ENCODE measurements at places on chromosomes 2 and 18.

DNA sequence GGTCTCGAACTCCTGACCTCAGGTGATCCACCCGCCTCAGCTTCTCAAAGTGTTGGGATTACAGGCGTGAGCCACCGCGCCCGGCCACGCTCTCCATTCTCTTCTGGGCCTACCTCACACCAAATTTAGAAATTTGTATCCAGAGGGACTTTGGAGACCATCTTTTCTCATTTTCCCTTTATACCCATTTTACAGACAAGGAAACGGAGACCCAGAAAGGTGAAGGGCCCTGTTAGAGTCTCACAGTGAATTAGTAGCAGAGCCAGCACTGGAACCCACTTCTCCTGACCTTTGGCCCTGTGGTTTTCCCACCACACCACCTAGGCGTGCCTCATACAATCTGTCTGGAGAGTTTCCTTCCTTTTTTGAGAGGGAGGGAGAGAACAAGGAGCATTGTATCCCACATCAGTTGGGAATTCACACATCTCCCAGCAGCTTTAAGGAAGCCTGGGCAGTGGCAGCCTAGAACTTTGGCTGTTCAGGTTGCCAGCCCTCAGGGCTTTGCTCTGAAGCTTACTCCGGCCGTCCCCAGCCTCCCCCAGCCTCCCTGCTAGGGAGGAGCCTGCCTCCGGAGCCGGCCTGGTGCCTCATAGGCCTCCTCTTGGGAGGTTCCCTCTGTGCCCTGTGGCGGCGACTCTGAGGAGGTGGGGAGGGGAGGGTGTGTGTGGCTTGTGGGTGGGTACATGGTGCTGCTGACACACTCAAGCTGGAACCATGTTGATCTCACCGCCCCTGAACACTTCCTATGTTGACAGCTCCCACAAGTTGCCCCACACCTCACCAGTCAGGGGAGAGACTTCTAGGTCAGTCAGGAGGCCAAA lies 13.8 kb downstream of the FOSL2 start:
- no peak for DNase-seq

- peak; percentile 38 for DNase-seq
Observed at GRCh38 chr2:234290671-234291070, 206.2 kb downstream of the ARL4C start.

DNA sequence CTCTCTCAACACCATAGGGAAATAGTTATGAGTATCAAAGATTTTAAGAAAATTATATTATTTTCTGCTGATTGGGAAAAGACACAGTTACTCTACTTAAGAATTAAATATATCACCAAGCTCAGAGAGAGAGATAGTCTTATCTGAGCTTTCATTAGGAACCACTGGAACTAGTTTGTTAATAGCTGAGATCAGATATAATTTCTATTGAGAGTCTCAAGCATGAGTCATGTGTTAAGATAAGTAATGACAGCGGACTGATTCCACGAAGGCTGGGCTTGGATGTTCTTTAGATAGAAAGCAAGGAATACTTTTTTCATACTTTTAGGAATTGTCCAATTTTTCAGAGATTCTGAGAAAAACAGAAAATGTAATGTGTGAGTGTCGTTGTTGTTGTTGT lies 44.4 kb upstream of the RBM44 start:
- DNase-seq, result no peak

DNA sequence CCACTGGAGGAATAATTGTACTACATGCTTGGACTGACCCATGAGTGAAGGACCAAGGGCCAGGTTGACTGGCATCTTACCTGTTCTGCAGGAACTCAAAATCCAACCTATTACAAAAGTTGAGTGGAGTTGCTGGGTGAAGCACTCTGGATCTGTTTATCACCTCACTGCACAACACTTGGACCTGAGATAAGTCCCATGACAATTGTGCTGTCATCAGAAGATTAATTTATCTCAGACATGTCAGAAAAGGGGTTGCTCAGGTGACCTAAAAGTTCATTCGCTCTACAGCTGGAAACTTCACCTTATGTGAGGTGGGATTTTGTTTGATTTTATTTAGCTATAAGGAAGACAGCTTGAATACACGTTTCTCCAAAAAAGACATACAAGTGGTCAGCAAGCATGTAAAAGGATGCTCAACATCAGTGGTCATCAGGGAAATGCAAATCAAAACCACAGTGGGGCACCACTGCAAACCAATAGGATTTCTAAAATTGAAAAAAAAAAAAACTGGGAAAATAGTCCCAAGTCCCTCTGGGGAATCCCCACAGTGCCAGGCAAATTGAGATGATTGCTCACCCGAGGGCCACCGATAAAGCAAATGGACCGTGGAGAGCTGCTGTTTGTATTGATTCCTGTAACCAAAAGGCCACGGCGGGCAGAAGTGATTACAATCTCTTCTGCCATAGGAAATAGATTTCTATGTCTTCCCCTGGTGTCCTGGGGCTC lies 65.8 kb upstream of the SLC35F5 start:
- DNase-seq, result no peak

- DNase-seq, result no peak
Observed at GRCh38 chr18:52341103-52341432, 1.1 kb downstream of the DCC start.

- no peak for DNase-seq
Observed at GRCh38 chr2:61465045-61465444, 5.8 kb downstream of the USP34 start.

DNA sequence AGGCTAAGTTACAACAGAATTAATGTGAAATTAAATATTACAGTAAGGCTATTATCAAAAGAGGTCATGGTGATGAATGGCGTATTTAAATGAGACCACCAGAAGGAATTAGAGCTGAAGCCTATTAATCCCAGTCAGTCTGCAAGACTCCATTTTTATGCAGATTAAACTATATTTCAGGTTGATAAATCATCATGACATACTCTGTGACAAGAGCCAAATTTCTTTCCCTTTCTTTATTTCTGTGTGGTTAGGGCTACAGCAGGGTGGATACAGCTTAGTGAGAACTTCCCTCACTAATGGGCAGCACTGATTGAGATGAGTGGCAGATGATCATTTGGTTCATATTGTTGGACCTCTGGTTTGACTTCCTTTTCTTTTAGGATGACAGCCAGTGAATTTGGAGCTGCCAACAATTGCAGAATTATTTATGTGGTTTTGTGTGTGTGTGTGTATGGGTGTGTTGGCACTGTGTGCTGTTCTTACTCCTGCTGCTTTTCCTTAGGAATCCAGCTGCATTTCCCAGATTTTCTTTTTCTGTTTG lies 481.3 kb downstream of the PIK3C3 start:
- DNase-seq, result no peak

GRCh38 chr2:222598611-222599010 lies 57.3 kb downstream of the FARSB start:
- no peak for DNase-seq

DNA sequence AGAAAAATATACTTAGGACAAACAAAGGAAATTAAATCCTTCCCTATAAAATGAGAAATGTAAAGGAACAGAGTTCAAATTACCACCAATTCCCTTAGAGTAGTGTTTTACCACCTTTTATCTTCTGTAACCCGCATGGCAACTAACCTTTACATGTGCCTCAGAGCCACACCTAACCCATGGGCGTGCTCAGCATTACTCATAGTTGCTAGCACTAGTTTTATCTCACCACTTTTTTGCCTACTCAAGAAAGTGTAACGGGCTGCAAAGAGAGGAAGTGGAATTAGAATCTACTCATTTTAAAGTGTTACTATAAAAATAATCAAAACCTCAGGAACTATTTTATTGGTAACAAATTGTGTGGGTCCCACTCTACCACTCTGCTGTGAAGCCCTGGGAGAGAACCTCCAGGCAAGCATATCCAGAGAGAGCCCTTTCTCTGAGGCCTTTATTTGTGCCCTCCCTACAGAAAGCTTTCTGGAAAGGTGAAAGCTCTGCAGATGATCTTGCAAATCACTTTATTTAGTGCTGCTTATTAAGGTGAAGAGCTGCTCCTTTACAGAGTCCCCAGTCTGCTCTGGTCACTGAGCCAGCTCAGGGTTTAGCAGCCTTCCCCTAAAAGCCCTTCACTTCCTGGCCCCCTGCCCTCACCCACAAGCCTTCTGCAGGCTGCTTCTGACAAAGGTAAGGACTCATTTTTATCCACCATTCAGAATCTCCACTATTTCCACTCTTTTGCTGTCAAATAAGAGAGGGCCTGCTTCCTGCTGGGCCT lies 98.8 kb downstream of the TRABD2A start:
- DNase-seq, result peak; percentile 48

GRCh38 chr2:42048299-42049220 lies 739 bp downstream of the PKDCC start:
- no peak for DNase-seq

DNA sequence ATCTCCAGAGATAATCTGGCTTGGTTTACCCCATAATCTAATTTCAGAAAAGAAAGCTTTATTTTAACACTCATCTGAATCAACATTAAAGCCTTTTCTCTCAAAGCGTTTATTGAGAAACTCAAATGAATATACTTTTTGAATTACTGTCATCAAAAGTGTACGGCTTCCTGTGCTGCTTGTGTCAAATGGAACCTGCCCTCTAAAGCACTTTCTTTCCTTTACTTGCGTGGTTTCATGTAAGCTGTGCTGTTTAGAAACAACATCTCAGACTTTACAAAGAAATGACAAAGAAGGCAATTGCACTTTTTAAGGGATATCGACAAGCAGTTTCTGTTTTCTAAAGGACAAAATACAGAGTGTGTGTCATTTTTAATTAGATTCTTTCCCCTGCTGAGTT lies 35.1 kb downstream of the CYBRD1 start:
- no peak for DNase-seq

GRCh38 chr18:5466256-5466655 lies 77.5 kb downstream of the EPB41L3 start:
- DNase-seq, result no peak

GRCh38 chr2:229050133-229050532 lies 221.0 kb downstream of the PID1 start:
- DNase-seq, result no peak

DNA sequence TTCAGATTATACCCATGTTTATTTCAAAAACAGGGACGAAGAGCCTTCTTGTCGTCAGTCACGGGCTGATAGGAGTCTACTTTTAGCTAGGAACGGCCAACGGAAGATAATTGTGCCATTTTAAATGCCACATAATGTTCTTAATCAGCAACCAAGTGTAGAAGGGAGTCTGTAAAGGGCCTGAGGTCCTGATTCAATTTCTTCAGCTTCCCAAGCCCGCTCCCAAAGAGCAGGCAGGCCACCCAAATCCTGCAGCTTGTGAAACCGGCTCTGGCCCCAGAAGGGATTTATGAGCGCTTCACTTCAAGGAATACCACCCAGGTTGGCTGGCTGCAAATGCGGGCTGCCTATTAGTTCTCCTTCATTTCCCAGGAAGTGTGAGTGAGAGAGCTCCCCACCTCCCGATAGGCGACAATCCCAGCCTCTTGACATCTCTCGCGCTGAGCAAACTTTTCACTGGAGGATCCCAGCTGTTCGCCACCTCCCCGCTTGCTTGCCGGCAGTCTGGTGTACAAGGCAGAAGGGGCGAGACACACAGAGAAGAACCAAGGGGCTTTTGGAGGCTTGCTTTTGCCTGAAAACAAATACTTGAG lies 272.9 kb downstream of the CDH20 start:
- DNase-seq, result no peak

DNA sequence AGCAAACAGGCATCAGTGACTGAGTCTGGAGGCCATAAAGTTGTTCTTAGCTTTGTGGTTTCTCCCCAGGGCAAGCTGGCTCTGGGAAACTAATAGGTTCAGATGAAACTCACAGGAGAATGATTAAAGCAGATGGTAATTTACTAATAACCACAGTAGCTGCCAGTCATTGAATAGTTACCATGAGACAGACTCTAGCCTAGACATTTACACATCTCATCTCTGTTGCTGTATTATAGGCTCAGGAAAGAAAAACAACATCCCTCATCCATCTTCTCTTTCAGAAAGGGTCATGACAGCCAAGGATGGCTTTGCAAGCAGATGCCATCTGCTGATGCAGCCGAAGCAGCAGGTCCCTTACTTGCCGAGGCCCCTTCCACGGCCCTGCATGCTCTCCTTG lies 314.0 kb upstream of the ID2 start:
- no peak for DNase-seq

DNA sequence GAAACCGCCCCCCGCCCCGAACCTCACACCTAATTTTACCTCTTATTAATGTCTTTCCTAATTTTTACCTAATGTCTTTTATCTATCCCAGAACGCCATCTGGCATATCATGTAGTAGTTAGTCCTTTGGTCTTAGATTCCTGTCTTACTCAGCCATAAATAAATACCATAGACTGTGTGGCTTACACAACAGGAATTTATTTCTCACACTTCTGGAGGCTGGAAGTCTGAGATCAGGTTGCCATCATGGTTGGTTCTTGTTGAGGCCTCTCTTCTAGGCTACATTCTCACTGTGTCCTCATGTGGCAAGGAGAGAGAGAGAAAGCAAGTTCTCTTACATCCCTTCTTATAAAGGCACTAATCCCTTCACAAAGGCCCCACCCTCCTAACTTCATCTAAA lies 46.8 kb downstream of the RHBDD1 start:
- no peak for DNase-seq

DNA sequence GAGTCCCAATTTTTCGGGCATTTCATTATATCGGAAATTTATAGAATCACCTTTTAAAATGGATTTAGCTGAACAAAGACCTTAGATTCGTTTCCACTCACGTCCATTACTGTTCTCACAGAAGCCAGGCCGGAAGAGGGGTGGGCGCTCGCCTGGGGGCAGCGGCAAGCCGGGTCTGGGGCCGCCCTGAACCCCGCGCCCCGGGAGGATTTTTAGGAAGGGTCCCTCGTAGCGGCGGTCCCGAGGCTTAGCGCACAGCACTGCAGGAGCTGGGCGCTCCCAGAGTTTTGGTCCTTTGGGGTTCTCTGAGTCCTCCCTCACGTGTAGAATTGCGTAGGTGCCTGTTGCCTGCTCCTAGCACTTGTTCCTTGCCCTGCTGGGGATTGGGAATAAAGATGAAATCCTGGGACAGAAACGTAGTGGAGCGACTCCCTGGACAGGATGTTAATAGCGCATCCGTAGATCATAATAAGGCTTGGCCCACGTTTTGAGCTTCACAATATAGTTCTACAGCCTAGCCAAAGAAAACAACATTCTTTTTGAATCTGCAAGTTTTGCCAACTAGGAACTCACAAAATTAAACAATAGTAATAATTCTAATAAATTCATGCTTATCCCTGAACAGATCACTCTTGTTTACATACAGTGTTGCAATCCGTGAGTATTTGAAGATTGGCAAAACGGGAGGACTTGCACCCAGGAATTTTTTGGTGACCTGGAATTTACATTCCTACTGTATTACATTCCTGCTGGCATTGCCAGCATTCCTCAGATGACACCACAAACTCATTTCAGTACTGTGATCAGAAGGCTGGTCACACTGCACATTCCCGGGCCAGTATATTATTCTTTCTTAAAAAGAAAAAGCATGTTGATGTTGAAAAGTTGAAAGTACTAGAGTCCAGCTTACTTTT lies 875 bp downstream of the C18orf63 start:
- DNase-seq, result no peak

Data from germinal center (tissue), 1 donor.